ENCODE measurements at places on chromosomes 16 and 17.

DNA sequence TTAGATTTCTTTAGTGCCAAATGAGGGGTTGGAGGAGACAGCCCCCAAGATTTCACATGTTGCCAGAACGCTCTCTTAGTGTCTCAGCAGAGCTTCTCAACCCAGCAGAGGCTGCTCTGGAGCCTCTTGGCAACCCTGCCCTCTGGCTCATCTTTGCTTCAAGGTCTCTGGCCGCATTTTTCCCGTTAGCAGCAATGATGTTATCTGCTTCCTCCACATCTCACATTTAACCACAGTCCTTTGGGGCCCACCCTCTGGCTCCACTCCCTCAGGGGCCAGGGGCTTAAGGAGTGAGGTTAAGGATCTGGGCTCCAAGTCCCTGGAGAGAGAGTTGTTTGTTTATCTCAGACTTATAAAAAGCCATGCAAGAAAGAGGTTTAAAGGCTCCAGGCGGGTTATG is 3.3 kb upstream of the XYLT1 start:
- no peak for DNase-seq

DNA sequence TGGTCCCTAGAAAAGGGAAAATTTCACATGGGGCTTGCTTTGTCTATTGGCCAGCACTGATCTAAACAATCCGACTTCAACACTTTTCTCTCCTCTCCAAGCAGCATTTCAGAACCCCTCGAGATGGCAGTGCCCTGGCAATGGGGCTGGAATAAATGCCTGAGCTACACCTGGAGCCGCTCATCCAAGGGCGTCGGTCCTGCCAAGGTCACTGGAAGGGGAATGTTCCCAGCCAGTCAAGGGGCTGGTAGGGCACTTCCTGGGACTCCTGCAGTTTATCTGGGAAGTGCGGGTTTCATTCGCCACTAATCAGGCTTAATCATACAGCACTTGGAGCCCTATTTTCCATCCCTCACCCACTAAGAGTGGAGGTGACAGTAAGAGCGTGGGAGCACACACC is 17.1 kb downstream of the MEAK7 start:
- no peak for DNase-seq

DNA sequence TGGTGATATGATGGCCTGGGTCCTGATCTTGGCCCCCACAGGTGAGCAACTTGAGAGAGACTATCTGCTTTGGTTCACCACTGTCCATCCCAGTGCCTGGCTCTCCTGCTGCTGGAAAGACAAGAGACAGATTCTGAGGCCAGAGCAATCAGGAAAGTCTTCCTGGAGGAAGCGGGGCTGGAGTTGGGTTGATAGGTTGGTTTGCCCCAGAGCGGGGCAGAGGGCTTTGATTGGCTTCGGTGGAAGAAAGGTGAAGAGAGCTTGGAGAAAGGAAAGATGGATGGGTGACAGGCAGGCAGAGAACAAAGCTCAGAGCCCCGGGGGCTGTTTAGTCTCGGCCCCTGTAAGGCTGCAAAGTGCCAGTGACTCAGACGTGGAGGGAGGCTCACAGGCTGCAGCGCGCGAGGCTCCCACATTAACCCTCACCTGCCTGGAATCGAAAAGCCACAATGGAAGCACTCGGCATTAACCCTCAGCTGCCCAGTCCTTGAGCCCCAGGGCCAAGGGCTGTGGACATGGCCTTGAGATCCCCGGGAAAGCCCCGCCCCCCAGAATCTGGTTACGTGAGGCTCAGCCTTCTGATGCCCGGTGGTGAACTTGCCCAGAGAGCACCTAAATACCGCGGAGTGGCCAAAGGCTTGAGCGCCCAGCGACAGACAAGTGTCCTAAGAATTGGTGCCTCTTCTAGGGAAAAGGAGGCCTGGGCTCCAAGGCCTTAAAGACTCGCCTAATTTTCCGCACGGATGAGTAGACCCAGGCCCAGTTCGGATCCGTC is 996 bp upstream of the CPNE2 start:
- no peak for DNase-seq

DNA sequence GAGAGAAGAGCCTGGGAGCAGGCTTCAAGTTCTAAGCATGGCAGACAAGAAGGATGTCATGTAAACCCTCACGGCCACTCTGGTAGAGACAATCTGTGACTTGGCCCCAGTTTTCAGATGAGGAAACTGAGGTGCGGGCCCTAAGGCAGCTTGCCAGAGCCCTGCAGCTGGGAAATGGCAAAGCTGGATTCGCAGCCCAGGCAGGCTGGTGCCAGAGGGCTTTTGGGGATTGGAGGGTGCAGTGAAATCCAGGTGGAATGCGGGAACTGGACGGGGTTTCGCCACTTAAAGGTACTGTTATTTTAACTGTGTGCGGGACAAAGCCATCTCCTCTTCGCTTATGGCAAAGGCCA is 477 bp upstream of the OSGIN1 start:
- DNase-seq: no peak
